ENCODE measurements at places on chromosomes 7 and 10. TPM values are rescaled to one million over a fixed set of nuclear protein-coding genes. Genes with fewer than 3 reads are reported as not detected.
A peak's percentile ranks its signal among the peaks of the same experiment; 100 is the strongest.

- H3K27ac ChIP-seq: no peak overlapping the region
- no peaks in the 10 kb centered on the region for H3K27me3 ChIP-seq
- no peaks in the 10 kb centered on the region for H3K36me3 ChIP-seq
- DNase-seq: no peak
- H3K4me1 ChIP-seq: no peaks in the 10 kb centered on the region
Measured at GRCh38 chr10:61592581-61592980, 70.1 kb upstream of the CABCOCO1 start.

GRCh38 chr7:85175217-85175616, 11.6 kb downstream of the SEMA3D start:
- H3K27me3 ChIP-seq: no peaks in the 10 kb centered on the region
- H3K27ac ChIP-seq: no peak overlapping the region
- no peaks in the 10 kb centered on the region for H3K4me1 ChIP-seq
- DNase-seq: no peak

- H3K4me1 ChIP-seq: no peaks in the 10 kb centered on the region
- no peak for DNase-seq
- H3K36me3 ChIP-seq: no peaks in the 10 kb centered on the region
- no peaks in the 10 kb centered on the region for H3K27me3 ChIP-seq
Measured at GRCh38 chr10:86180861-86181260, 185.7 kb downstream of the GRID1 start.

GRCh38 chr10:23884670-23885069, 324.3 kb upstream of the KIAA1217 start:
- no peak overlapping the region for H3K27ac ChIP-seq
- no peak overlapping the region for H3K4me3 ChIP-seq
- DNase-seq: no peak
- no peaks in the 10 kb centered on the region for H3K4me1 ChIP-seq
- H3K36me3 ChIP-seq: no peaks in the 10 kb centered on the region

DNA sequence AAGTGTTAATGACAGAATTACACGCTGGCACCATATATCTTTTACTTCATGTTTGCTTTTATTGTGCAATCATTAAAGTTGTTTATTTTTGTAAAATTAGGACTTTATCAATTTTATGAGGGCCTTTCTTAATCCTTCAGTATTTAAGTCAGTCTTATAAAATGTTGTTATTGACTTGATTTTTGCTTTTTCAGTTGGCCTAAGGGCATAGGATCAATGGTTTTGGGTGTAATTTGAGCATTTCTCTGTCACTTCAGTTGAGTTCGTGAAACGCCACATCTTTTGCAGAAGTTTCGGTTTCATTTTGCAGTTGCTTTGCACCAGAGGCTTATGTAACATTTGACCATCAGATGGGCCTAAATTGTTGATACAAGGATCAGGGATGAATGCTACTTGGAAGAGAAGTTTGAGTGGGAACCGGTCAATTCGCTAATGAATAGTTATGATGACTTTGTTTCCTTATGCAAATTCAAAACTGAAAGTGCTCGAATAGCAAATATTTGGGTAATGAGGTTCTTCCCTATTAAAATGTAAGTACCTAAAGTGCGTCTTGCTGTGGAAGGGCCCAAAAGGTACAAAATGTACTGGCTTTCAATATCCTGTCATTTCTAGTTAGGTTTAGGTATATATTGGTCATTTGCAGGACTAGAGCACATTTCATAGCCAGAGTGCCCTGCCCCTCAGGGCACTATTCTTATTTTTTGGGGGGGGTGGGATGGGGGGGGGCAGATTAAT, 340.9 kb downstream of the LRMDA start:
- no peaks in the 10 kb centered on the region for H3K36me3 ChIP-seq
- H3K4me1 ChIP-seq: no peaks in the 10 kb centered on the region
- peak overlapping the region; percentile 23 for H3K27ac ChIP-seq
- H3K27me3 ChIP-seq: no peaks in the 10 kb centered on the region

DNA sequence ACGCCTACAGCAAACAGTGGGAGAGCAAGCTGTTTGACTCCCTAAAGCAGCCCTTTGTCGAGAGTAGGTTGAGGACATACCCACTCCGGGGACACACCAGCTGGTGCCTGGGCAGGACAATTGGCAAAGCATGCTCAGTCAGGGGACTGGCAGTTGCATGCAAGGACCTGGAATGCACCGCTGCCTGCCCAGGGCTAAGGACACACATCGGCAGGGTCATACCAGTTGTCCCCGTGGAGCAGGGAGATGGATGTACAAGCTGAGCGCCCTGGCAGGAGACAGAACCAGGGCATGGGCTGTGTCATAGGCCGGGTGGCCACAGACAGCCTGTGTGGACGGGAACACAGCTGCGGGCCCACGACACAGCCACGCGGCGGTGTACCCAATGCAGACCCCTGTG, 18.3 kb upstream of the ELN start:
- no peak overlapping the region for H3K4me3 ChIP-seq
- no peak for DNase-seq
- peaks cover 3% of the 10 kb centered on the region for H3K4me1 ChIP-seq
- no peaks in the 10 kb centered on the region for H3K27me3 ChIP-seq
- H3K36me3 ChIP-seq: no peaks in the 10 kb centered on the region

DNA sequence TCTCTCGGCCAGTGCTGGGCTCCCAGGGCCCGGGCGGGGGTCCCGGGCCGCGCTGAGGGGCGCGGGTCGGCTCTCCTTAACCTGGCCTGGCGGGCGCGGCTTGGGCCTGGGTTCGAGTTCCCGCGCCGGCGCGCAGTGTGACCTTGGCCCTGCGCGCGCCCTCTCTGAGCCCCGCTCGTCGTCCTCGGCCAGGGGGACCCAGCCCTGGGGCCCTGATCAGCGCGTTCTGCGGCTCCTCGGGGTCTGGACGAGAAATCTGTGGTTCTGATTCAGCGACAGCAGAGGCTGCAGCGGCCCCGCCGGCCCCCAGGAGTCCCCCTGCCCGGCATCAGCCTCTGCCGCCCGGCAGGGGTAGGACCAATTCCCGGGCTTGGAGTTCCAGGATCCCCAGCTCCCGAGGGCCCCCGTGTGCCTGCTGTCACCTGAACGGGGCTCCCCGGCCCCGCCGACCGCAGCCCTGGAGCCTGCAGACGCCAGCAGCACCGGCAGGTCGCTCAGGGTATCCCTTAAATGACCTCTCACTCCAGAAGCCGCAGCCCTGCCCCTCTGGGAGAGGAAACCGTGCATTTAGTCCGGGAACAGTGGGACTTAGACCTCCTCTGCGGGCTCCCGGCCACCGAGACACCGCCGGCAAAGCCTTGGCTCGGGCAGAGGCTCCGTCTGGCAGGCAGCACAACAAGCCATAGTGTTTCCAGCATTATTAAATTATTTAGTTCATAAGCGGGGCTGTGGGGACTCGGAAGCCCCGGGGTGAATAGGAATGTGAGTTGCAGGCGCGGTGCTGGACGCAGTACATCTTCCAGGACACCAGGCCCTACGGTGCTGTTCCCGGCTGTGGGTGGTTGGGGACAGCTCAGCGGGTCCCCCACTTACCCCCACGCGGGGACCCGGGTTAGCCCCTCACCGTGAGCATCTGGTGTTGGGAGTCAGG, 572 bp downstream of the CHST12 start:
- DNase-seq: peak; percentile 46
- no peaks in the 10 kb centered on the region for H3K36me3 ChIP-seq
- peak overlapping the region; percentile 82 for H3K4me3 ChIP-seq
- H3K27ac ChIP-seq: peak overlapping the region; percentile 84
- peaks cover 21% of the 10 kb centered on the region for H3K4me1 ChIP-seq
- no peaks in the 10 kb centered on the region for H3K27me3 ChIP-seq

DNA sequence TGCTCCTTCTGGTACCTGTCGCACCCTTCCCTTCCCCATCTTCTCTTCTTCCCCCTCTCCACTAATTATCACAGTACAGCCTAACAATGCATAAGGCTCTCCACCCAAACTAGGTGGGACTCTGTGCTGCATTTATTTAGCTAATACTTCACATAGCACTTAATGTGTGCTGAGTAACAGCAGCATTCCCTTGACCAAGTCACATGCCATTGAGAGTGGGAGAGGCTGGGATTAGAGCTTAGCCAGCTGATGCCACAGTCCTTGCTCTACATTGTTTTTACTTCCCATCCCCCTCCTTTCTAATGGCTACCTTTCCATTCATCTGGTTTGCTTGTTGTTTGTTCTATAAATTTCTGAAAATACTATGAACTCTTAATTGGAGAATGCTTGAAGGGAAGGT, 426.9 kb downstream of the LRMDA start:
- no peak for DNase-seq
- H3K27me3 ChIP-seq: no peaks in the 10 kb centered on the region
- no peak overlapping the region for H3K4me3 ChIP-seq
- H3K27ac ChIP-seq: no peak overlapping the region

DNA sequence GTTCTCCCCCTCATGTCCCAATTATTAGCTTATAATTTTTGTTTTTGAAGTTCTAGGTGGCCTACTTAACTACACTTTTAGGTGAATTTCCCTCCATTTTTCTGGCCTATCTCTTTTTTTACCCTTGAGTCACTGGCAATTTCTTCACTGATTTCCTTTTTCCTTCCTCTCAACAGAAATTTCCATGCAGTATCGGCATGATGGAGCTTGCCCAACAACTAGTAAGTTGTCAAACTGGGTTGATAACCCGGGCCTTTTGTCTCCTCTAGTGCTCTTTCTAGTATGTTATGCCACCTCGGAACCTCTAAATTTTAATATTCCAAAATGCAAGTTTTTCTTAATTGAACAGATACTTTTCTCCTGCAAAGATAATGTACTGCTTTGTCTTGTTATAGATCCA, 147.1 kb downstream of the MLLT10 start:
- no peaks in the 10 kb centered on the region for H3K4me1 ChIP-seq
- DNase-seq: no peak
- no peaks in the 10 kb centered on the region for H3K27me3 ChIP-seq
- H3K36me3 ChIP-seq: no peaks in the 10 kb centered on the region
- H3K27ac ChIP-seq: no peak overlapping the region
- no peak overlapping the region for H3K4me3 ChIP-seq

DNA sequence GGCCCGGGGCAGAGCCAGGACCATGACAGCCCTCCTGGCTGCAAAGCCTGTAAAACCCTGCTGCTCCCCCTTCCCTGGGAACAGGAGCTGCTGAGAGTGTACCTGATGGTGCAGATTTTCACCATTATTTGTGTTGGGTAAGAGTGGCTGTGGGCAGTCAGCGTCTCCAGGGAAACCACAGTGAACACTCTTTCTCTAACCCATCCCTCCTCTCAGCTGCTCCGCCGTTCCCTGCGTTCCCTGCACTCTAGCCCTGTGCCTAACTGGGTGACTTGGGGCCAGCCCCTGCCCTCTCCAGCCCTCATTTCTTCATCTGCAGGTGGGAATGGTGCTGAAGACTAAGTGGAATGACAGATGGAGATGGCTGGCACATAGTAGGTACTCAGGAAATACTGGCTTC, 75.9 kb upstream of the PCBD1 start:
- no peak overlapping the region for H3K4me3 ChIP-seq
- H3K4me1 ChIP-seq: no peaks in the 10 kb centered on the region
- H3K36me3 ChIP-seq: no peaks in the 10 kb centered on the region
- H3K27ac ChIP-seq: no peak overlapping the region
- no peaks in the 10 kb centered on the region for H3K27me3 ChIP-seq
- no peak for DNase-seq

GRCh38 chr10:69048103-69048502, 39.8 kb upstream of the SRGN start:
- peak overlapping the region; percentile 35 for H3K27ac ChIP-seq
- no peak overlapping the region for H3K4me3 ChIP-seq
- H3K36me3 ChIP-seq: no peaks in the 10 kb centered on the region
- DNase-seq: no peak
- no peaks in the 10 kb centered on the region for H3K4me1 ChIP-seq
- no peaks in the 10 kb centered on the region for H3K27me3 ChIP-seq

DNA sequence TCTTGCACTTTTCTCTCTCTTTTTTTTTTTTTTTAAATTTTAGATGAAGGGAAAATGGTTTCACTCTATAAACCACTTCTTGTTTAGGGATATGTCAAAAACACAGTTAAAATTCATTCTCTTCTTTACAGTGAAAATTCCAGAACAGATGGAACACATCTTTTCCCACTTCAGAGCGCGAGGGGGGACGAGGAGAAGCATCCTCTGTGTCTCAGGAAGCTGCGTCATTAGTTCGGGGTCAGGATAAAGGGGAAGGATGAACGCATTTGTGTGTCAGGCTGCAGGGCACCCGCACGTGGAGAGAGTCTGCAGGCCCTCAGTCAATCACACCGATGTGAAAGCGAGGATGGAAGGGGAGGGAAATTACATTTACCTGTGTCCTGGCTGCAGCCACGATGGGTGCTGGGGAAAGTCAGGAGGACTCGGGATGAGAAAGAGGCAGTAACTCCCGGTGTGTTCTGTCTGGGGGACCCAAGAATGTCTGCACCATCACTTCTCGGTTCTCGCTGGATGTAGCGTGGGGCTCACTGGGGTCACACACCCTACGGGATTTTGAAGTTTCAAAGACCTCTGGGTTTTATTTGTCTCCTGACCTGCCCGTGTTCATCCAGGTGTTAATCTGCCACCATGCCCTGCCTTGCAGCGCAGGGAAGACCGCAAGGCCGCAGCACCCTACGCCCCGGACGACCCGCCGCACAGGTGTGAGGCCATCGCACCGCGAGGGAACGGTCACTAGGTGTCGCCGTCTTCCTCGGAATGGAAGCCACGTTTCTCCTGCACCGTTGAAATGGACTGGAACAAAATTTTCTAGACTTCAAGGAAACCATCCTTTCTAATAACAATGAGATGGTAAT, 66.7 kb upstream of the PITRM1 start:
- H3K4me1 ChIP-seq: no peaks in the 10 kb centered on the region
- H3K36me3 ChIP-seq: no peaks in the 10 kb centered on the region
- DNase-seq: peak; percentile 83
- H3K27ac ChIP-seq: no peak overlapping the region
- no peak overlapping the region for H3K4me3 ChIP-seq

DNA sequence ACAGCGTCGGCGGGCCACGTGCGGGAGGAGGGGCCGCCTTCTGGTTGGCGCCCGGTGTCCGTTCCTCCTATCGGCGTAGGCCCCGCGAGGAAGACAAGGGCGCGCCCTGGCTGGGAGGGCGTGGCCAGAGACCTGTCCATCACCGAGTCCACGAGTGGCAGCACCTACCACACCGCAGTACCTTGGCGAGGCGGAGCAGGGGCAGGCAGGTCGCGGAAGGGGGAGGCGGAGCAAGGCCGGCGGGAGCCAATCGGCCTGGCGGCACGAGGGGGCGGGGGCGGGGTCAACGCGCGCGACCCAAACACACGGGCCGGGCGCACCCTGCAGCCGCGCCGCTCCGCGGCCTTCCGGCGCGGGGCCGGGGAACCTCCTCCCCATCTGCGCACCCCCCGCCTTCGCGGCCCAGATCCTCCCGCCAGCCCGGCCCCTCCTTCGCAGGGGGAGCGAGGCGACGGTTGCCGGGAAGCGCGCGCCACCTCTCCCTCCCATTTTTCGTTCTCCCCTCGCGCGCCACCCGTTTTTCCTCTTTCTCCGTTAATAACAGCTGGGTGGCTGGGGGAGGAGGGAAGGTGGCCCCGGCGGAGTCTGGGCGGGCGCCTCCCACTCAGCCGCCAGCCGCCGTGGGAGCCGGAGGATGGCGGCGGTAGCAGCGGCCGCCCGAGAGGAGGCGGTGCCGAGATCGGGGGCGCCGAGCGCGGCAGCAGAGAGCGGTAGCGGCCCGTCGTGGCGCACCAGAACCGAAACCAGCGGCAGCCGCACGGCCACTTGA, at the start of gene ZNRF2:
Gene ZNRF2 (plus strand): TSS at position 300 of the 769 bp plus-strand sequence. CDS start 761 bp downstream, outside the sequence.
- H3K4me3 ChIP-seq: peak within 1 kb of the TSS; percentile 78
- no peaks in the 10 kb centered on the region for H3K27me3 ChIP-seq
- peak; percentile 99 for DNase-seq
- peaks cover 51% of the 10 kb centered on the region for H3K4me1 ChIP-seq

GRCh38 chr10:75967491-75967890, 536.1 kb downstream of the LRMDA start:
- no peak for DNase-seq
- H3K27me3 ChIP-seq: no peaks in the 10 kb centered on the region
- H3K4me3 ChIP-seq: no peak overlapping the region
- no peaks in the 10 kb centered on the region for H3K4me1 ChIP-seq

Gene CYP3A7
- total RNA-seq: 0.95 TPM

Gene CDNF
- 2.2 TPM for total RNA-seq

Gene TMEM196
- total RNA-seq: not detected

Gene ZNF736
- total RNA-seq: 7.5 TPM

Gene RARRES2
- 124 TPM for total RNA-seq

Gene OGDHL
- 1.00 TPM for total RNA-seq

Gene IKZF5
- 6.2 TPM for total RNA-seq

Gene GPR146
- total RNA-seq: not detected

Measured in transverse colon (tissue), 4 donors.